ENCODE measurements at places on chromosomes 1 and 21.
A peak's percentile ranks its signal among the peaks of the same experiment; 100 is the strongest.

- H3K27ac ChIP-seq: no peak overlapping the region
- H3K27me3 ChIP-seq: no peaks in the 10 kb centered on the region
- no peaks in the 10 kb centered on the region for H3K4me1 ChIP-seq
Observed at GRCh38 chr1:212683357-212683722, 16.3 kb downstream of the BATF3 start.

- no peaks in the 10 kb centered on the region for H3K27me3 ChIP-seq
- H3K4me3 ChIP-seq: no peak overlapping the region
- no peak overlapping the region for H3K27ac ChIP-seq
- H3K36me3 ChIP-seq: no peaks in the 10 kb centered on the region
Observed at GRCh38 chr1:246705368-246705767, 18.8 kb upstream of the SCCPDH start.

- DNase-seq: no peak
- H3K4me3 ChIP-seq: no peak overlapping the region
Observed at GRCh38 chr1:198776602-198777029, 137.8 kb downstream of the PTPRC start.

DNA sequence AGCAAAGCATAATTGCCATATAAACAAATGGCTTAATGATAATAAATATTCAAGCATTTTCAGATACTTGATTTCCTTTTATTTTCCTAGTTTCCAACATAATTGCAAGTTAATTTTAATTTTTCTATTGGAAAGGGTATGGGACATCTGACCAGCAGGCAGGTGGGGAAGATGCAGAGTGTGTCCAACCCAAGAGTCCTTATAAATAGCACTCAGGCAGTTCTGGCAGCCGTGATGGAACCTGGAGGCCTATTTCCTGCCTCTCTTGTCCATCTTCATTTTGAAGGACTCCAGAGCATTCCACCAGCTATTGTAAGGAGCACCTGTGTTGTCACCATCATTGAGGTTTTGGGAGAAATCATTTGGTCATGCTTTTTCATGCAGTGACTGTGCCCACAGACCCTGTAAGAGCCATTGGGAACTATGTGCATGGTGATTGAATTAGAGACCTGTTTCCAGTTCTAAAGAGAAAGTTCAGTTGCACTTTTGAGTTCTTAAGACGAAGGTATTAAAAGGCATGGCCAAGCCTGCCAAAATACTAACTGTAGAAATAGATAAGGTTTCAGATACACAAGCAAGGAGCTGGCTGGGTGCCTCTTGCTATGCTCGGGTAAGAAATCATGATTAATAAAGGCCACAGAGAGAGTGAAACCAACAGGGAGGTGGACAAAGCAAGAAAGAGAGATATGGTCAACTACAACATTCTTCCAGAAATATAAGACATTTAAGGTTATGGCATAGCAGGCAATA lies 92.3 kb downstream of the SPATA46 start:
- H3K27me3 ChIP-seq: no peaks in the 10 kb centered on the region
- H3K4me1 ChIP-seq: no peaks in the 10 kb centered on the region
- no peak overlapping the region for H3K4me3 ChIP-seq

GRCh38 chr1:164746632-164747031 lies 187.6 kb downstream of the PBX1 start:
- no peaks in the 10 kb centered on the region for H3K36me3 ChIP-seq
- no peak overlapping the region for H3K4me3 ChIP-seq
- no peaks in the 10 kb centered on the region for H3K4me1 ChIP-seq
- H3K27me3 ChIP-seq: no peaks in the 10 kb centered on the region

- H3K27ac ChIP-seq: no peak overlapping the region
- no peaks in the 10 kb centered on the region for H3K27me3 ChIP-seq
- no peak overlapping the region for H3K4me3 ChIP-seq
Observed at GRCh38 chr1:185495898-185496297, 178.9 kb upstream of the IVNS1ABP start.

- no peak for DNase-seq
- peaks cover 5% of the 10 kb centered on the region for H3K4me1 ChIP-seq
- H3K36me3 ChIP-seq: no peaks in the 10 kb centered on the region
- H3K27me3 ChIP-seq: no peaks in the 10 kb centered on the region
Observed at GRCh38 chr1:26171084-26172072, at the start of gene ZNF593OS. ZNF593OS (minus strand) TSS chr1:26171832; CDS start chr1:26171661, 171 bp downstream.

DNA sequence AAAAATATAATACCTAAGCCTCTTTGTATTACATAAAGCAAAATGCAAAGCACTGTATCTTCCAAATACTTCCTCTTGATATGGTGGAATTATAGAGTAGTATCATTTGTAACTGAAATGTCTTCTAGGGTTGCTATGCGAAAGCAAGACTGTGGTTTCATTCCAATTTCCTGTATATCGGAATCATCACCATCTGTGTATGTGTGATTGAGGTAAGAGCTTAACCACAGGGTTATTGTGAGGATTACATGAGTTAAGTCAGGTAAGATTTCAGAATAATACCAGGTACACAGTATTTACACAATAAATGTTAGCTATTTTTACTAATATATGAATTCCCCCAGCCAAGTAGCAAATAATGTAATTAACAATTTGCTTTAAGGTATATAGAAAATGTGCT lies 24.7 kb downstream of the CD53 start:
- H3K4me3 ChIP-seq: no peak overlapping the region
- H3K27me3 ChIP-seq: no peaks in the 10 kb centered on the region
- DNase-seq: no peak
- H3K4me1 ChIP-seq: no peaks in the 10 kb centered on the region
- no peak overlapping the region for H3K27ac ChIP-seq

DNA sequence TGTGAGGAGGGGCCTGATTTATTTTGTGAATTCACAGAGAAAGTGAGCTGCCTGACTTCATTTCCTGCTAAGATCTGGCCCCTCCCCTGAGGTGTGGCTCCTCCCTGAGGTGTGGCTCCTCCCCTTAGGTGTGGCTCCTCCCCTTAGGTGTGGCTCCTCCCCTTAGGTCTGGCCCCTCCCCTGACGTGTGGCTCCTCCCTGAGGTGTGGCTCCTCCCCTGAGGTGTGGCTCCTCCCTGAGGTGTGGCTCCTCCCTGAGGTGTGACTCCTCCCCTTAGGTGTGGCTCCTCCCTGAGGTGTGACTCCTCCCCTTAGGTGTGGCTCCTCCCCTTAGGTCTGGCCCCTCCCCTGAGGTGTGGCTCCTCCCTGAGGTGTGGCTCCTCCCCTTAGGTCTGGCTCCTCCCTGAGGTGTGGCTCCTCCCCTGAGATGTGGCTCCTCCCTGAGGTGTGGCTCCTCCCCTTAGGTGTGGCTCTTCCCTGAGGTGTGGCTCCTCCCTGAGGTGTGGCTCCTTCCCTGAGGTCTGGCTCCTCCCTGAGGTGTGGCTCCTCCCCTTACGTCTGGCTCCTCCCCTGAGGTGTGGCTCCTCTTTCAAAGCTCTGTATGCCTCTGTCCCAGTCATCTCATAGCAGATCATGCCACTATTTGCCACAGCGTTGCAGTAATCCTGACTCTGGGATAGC lies 26.9 kb upstream of the LRRC3 start:
- H3K27ac ChIP-seq: no peak overlapping the region
- peak; percentile 58 for DNase-seq
- no peaks in the 10 kb centered on the region for H3K27me3 ChIP-seq
- no peaks in the 10 kb centered on the region for H3K4me1 ChIP-seq
- no peaks in the 10 kb centered on the region for H3K36me3 ChIP-seq
- H3K4me3 ChIP-seq: no peak overlapping the region

- H3K36me3 ChIP-seq: no peaks in the 10 kb centered on the region
- no peak overlapping the region for H3K4me3 ChIP-seq
- peaks cover 2% of the 10 kb centered on the region for H3K4me1 ChIP-seq
- H3K27ac ChIP-seq: no peak overlapping the region
- DNase-seq: no peak
Observed at GRCh38 chr1:231855926-231856325, 229.3 kb downstream of the DISC1 start.

DNA sequence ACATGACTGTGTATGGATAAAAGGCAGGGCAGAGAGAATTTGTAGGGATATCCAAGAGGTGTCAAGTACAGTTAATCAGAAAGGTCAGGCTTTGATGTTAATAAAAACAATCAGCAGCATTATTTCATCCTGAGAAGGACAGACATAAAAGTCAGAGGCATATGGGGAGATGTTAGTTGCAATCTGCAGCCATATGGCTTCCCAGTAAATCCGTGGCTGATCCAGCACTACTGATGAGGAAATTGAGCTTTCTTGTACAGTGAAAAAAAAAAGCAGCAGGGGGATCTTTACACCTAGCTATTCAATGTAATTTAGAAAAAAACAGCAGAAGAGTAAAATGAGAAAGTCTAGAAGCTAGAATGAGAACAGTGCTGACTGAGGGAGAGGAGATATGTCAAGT lies 2.2 kb upstream of the SPRR1B start:
- no peak overlapping the region for H3K4me3 ChIP-seq
- DNase-seq: no peak
- no peaks in the 10 kb centered on the region for H3K36me3 ChIP-seq

DNA sequence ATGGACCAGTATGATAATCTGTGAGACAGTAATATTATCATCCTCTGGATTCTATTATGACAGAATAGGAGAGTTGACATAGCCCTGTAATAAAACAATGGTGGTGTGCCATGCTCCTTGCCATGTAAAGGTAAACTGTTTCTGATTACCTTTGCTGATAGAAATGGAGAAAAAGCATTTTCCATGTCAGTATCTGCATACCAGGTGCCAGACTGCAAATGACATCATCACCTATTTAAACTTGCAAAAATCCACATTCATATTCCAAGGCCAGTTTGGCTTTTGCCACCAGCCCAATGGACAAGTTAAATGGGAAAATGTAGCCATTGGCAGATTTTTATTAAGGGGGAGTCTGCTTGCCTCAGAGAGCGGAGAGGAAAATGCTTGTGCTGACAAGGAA lies 23.9 kb upstream of the ABCD3 start:
- no peaks in the 10 kb centered on the region for H3K4me1 ChIP-seq
- H3K27me3 ChIP-seq: no peaks in the 10 kb centered on the region
- DNase-seq: no peak
- no peak overlapping the region for H3K27ac ChIP-seq
- H3K4me3 ChIP-seq: no peak overlapping the region
- no peaks in the 10 kb centered on the region for H3K36me3 ChIP-seq

- peaks cover 6% of the 10 kb centered on the region for H3K4me1 ChIP-seq
- no peak overlapping the region for H3K4me3 ChIP-seq
- H3K36me3 ChIP-seq: no peaks in the 10 kb centered on the region
- no peak overlapping the region for H3K27ac ChIP-seq
Observed at GRCh38 chr1:184424945-184425344, 38.1 kb downstream of the C1orf21 start.

DNA sequence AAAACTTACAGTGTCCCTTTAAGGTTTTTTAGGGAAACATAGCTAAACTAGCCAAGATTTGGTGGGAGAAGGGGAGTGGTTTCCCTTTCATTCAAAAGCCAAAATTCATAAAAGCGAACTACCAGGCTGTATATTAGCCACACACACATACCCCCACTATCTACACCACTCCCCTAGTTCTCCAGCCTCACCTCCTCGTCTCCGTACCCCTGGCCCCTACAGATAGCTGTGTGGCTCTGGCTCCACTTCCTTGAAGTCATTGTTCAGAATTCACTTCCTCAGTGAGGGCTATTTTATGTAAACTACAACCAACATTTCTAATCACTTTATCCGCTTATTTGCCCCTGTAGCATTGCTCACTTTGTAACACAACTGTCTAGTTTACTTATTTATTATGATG lies 5.3 kb upstream of the DPH5 start:
- no peak overlapping the region for H3K4me3 ChIP-seq
- no peak for DNase-seq
- no peaks in the 10 kb centered on the region for H3K27me3 ChIP-seq
- no peak overlapping the region for H3K27ac ChIP-seq

GRCh38 chr1:15152318-15153183 lies 996 bp upstream of the TMEM51 start:
- no peaks in the 10 kb centered on the region for H3K27me3 ChIP-seq
- peaks cover 2% of the 10 kb centered on the region for H3K4me1 ChIP-seq
- H3K27ac ChIP-seq: no peak overlapping the region
- H3K4me3 ChIP-seq: peak overlapping the region; percentile 81
- DNase-seq: peak; percentile 55

DNA sequence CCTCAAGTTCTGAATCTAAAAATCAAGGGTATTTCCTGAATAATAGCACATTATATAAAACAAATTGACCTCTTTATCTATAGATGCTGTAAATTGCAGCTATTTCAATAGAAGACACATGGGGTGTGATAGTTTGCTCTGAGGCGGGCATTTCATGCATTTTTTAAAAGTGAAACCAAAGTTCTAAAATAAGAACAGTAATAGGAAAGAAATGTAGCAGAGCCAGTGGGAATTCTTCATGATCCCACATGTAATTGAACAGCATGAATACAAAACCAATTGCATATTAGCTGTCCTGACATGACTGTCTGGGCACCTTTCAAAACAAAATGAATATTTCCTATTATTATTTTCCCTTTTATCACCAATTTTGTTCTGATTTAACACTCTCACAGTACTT lies 85.0 kb downstream of the RGS21 start:
- DNase-seq: no peak
- no peaks in the 10 kb centered on the region for H3K36me3 ChIP-seq
- no peaks in the 10 kb centered on the region for H3K27me3 ChIP-seq
- no peak overlapping the region for H3K4me3 ChIP-seq
- no peak overlapping the region for H3K27ac ChIP-seq
- H3K4me1 ChIP-seq: no peaks in the 10 kb centered on the region

GRCh38 chr1:209355415-209355814 lies 228.1 kb upstream of the CAMK1G start:
- no peaks in the 10 kb centered on the region for H3K27me3 ChIP-seq
- H3K4me3 ChIP-seq: no peak overlapping the region
- peaks cover 3% of the 10 kb centered on the region for H3K4me1 ChIP-seq
- DNase-seq: no peak
- H3K36me3 ChIP-seq: no peaks in the 10 kb centered on the region

GRCh38 chr1:24319312-24319863 lies at the start of gene GRHL3:
GRHL3 (plus strand) TSS chr1:24319357; CDS start chr1:24319552, 195 bp downstream.
- no peaks in the 10 kb centered on the region for H3K36me3 ChIP-seq
- no peak within 1 kb of the TSS for H3K27ac ChIP-seq
- H3K27me3 ChIP-seq: peaks cover 15% of the 10 kb centered on the region
- peak; percentile 71 for DNase-seq
- H3K4me1 ChIP-seq: peaks cover 5% of the 10 kb centered on the region
- H3K4me3 ChIP-seq: peak within 1 kb of the TSS; percentile 28

DNA sequence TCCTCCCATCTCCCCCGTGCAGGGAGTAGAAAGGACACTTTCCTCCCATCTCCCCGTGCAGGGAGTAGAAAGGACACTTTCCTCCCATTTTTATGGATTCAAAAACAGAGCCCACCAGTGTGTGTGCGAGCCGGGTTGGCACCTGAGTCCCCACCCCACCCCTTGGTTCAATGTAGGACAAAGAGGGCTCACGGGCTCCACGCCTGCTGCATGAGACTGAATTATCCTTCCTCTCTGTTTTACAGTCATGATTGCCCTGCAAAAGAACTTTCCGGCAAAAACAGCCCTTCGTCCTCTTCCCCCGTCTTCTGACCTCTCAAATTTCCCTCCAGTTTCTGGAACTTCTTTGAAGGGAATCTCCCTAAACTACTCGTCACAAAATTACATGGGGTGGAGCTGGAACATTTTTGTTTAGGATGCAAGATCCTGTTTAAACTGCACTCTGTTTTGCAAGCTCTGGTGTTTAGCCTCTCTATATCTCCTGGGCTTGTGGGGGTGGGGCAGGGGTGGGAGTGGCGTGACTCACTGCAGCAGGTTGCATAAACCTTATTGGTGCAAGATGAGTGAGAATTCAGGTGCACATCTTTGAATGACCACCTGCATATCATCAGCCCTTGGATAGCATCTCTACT lies 99.8 kb downstream of the PSMG1 start:
- H3K27me3 ChIP-seq: no peaks in the 10 kb centered on the region
- no peak for DNase-seq
- H3K36me3 ChIP-seq: no peaks in the 10 kb centered on the region
